ENCODE measurements at places on chromosomes 7 and 10.

DNA sequence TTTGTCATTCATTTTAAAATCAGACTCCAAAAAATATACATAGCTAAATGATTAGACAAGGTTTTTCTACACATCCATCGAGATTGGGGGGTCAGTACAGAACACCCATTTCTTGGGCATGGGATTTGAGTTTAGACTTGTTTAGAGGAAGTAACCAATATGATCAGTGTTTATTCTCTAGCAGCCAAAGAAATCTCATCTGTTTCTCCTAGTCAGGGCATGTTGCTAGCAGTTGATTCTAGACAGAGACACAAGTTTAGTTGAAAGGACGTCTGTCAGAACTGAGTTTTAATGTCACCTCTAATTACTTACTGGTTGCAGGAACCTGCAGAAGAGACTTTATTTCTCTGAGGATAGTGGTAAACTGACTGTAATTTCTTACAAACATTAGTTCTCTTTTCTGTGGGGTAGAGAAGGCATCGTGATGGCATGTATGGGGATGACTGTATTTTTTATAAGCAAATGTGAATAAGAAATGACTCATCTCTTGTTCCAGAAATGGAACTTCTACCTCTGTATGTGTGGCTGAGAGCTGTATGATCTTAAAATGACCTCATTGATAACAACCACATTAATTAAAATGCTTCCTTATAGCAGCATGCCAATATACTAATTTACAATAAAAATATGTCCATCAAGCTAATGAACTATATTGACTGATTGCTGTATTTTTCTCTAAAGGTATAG lies 30.6 kb upstream of the RHOBTB1 start:
- DNase-seq = no peak

GRCh38 chr10:80664071-80664680 lies 126.5 kb downstream of the SH2D4B start:
- peak; percentile 80 for DNase-seq

DNA sequence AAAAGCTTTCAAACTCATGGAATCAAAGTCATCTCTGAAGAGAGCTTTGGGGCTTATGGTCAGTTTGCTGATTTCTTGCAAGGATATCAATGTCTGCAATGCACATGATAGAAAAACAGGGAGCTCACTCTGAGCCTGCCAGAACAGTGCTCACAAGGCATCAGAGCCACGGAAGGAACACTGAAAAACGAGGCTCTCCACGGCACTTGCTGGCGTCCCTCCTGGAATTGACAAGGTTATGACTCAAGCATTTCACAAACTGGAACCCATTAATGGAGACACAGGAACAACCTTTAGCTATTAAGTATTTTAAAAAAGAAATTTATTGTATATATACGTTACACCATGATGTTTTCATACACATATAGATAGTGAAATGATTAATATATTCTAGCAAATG lies 266.3 kb downstream of the KCND2 start:
- DNase-seq = no peak

GRCh38 chr7:53431901-53432300 lies 396.5 kb downstream of the POM121L12 start:
- no peak for DNase-seq

- no peak for DNase-seq
Measured at GRCh38 chr7:106486331-106486730, 174.6 kb downstream of the CCDC71L start.

DNA sequence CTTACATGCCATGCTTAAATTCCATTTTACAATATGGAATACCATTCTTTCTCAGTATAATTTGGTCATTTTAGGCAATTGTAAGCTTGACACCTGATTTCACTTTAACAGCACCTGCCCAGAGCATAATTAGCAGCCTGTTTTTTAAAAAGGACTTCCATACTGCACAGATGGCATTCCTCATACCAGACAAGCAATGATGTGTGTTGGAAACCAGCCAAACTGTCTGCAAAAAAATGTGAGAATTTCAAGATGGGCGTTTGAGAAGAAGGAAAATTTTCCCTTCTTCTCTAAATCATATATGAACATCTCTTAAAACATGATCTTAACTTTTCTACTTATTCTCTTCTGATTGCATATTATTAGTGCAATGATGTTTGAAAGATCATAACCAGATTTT lies 40.4 kb upstream of the AGMO start:
- DNase-seq = no peak

DNA sequence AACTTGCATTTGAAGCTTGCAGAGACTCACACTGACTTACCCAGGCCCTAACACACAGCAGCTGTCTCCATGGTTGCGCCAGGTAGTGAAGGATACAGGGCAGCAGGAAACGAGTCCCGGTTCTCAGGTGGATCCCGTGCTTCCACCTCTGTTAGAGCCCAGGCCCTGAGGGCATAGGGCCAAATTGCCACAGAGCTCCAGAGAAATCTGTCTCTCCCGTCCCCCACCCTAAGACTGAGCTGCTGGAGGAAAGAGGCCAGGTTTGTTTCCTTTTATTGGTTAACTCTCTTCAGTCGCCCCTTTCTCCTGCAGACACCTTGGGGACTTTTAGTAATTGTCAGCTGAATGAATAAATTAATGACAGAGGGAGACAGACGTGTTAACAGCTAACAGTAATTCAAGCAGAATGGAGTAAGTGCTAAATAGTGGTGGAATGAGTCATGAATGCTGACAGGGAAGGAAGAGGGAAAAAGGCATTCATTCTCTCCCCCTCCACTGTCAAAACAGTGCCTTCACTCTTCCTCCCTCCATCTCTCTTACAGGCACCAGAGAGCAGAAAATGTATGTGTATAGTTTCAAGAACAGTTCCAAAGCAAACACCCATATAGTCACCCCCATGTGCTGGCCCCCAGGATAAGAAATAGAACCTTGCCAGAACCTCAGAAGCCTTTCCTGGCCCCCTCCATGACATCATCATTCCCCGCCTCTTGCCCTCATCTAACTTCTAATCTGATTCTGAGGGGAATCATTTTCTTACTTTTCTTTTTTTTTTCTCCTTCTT lies 16.8 kb upstream of the DLG5 start:
- DNase-seq = no peak

GRCh38 chr10:107653832-107654287 lies 489.4 kb upstream of the SORCS1 start:
- DNase-seq = no peak

DNA sequence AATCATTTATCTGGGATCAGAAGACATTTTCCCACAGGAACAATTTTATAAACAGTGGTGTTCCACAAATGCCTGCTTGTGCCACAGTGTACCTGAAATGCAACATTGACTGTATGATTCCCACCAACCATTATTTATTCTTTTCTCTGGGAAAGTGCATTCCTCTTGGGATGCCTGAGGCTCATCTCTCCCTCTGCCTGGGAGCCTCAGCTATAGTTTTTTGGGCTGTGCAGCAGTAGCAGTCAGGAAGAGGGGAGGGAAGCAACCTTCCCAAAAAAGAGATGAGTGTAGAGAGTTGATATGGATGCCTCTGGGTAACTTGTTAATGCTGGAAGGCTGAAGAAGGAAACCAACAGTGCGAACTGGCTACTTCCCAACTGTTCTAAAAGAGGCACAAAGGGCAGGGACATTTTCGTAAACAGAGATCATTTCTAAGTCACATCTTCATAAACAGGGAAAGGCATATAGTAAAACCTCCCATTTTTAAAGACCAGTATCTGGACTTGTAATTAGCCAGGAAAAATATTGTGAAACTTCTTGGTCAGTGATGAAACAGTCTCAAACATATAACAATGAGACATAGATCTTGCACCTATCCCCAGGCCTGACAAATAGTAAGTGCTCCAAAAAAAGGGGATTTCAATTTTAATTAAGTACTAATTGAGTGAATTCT lies 1.4 kb upstream of the CALD1 start:
- no peak for DNase-seq

DNA sequence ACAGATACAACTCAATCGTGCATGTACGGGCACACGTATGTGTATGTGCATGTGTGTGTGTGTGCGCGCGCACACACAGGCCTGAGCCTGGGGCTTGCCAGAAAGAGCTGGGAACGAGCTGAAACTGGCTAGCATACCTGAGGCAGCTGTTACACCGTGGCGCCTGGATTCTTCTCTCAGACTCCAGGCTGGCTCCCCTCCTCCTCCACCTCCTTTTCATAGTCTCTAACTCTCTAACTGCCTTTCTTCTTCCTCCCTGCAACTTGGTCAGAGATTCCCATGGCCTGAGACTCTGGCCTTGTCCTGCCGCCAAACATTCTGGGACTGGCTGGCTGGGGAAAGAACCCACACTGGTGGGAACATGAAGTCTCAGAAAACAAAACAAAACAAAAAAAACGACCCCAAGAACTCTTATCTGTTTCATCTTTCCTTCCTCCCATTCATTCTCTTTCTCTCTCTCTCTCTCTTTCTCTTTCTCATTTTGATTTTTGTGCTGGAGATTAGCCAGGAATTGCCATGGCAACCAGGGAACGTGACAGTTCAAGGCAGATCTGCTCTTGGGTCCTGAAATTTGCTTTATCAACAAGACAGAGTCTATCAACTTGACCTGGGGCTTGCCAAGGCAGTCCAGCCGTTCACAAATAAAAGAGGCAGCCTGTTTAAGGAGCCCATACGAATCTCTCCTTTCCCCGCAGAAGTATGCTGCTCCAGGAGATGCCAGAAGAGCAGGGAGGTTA lies 76.8 kb upstream of the SEM1 start:
- DNase-seq = no peak

DNA sequence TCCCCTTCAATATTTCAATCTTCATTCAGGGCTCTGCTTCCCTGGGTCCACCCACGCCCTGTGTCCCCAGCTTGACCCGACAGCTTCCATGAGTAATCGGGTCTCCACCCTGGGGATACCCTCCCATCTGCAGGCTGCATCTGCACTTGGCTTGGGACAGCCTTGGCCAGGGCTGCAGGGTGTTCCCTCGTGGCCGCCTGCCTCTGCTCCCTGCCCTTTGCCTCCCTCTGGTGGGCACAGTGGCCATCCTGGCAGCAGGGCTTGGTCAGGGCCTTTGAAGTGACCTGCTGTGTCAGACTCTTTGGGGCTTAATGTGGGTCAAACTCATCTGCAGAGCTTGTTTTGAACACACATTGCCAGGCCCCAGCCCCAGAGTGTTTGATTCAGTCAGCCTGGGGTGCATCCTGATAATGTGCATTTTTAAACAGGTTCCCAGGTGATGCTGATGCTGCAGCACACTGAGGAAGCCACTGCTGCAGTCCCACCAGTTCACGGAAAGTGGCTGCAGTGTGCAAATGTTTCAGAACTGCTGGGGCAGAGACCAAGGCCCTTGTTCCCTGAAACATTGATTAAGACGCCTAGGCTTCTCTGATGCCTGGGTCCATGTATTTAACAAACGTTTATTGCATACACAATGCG lies 80.7 kb upstream of the SEC61G start:
- DNase-seq = peak; percentile 35

DNA sequence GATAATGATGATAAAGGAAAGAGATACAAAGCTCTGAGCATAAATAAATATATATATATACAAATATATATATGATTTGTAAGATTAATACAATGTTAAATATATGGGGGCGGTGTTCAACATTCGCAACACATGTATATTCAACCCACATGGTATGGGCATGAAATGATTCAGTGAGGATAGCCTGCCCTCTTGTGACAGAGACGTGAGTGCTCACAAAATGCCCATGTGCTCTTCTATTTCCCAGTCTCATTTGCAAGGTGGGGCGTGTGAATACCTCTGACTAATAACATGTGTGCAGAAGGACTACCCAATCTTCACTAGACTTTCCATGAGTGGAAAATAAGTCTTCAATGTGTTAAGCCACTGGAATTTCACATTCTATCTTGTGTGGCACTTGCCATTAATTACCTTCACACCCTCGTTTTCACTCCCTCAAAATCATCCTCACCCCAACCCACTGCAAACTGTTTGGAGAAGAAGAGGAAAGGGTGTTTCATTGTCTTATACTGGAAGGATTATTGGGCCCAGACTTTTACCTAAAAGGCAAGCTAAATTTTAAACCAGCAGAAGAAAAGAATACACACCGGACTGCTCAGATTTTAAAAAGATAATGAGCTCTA lies 26.9 kb downstream of the ASAH2 start:
- DNase-seq = no peak

GRCh38 chr10:125162120-125162931 lies 2.0 kb upstream of the CTBP2 start:
- no peak for DNase-seq

GRCh38 chr10:111648046-111648445 lies 535.5 kb downstream of the GPAM start:
- DNase-seq = no peak

DNA sequence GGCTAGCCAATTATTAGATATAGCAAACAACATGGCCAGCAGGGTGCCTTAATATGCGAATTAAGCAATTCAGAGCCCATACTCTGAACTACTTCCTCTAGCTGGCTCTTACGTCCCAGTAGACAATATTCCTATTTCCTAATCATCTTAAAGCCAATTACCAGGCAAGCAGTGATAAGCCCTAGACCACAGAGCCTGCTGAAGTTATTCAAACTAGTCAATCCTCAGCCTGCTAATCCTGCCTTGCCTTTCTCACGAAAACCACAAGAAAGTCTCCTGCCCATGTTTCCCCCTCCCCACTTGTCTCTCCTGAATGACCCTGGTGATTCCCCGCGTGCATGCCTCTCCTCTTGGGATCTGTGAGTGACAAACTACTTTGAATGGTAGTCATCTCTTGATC lies 86.8 kb upstream of the CACNA2D1 start:
- no peak for DNase-seq

DNA sequence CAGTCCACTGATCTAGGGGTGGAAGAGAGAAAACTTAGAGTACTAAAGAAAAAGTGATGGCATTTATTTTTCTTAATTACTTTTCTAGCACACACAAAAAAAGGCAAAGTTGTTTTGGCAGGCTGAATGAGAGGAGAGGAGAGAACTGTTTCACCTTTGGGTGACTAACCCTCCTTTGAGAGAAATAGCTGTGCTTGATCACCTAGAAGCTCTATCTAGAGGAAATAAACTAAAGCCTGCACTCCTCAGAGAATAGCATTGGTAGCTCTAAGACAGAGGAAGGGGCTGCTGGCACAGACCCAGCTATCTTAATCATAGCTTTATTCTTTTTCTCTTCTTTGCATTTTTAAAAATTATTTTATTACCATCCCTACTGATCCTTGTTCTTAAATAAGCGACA lies 6.3 kb downstream of the TMEM243 start:
- no peak for DNase-seq

DNA sequence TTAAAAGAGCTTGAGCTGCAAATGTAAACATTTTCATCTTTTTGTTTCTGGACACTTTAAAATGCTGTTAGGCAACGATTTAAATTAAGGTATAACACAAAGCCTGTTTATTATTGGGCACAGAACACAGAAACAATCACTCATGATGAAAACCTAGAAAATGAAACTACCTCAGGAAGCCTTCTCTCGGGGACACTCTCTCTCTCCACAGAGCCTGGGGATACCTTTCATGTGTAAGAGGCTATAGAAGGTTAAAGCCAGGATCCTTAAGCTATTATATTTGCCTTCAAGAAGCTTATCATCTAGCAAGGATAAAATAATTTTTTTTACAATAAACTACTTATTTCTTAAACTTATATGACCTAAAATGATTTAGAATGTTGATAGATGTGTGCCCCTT lies 194.1 kb downstream of the SKAP2 start:
- DNase-seq = no peak

DNA sequence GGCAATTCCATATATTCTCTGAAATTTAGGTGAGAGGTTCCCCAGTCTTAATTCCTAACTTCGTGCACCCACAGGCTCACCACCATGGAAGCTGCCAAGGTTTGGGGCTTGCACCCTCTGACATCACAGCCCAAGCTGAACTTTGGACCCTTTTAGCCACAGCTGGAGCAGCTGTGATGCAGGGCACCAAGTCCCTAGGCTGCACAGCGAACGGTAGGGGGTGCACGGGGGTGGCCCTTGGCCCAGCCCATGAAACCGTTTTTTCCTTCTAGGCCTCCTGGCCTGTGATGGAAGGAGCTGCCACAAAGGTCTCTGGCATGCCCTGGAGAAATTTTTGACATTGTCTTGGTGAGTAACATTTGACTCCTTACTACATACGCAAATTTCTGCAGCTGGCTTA lies 251.9 kb upstream of the GRM3 start:
- no peak for DNase-seq

All from omental fat pad (tissue), 4 donors.